Pulmonary artery endothelial cell (primary cell): ENCODE measurements at places on chromosomes 4 and X. TPM values are rescaled to one million over a fixed set of nuclear protein-coding genes. Genes with fewer than 3 reads are reported as not detected.

The TMEM35A gene
- total RNA-seq, result 3.1 and 9.1 TPM in 2 replicates

The NR3C2 gene
- 6.8 and 7.6 TPM in 2 replicates for total RNA-seq

The RCHY1 gene
- 45.2 and 54.1 TPM in 2 replicates for total RNA-seq

The DCLK2 gene
- 1.6 and 2.0 TPM in 2 replicates for total RNA-seq

GRCh38 chrX:12805333-12805732 lies 14.1 kb downstream of the PRPS2 start:
- DNase-seq, result no peak

DNA sequence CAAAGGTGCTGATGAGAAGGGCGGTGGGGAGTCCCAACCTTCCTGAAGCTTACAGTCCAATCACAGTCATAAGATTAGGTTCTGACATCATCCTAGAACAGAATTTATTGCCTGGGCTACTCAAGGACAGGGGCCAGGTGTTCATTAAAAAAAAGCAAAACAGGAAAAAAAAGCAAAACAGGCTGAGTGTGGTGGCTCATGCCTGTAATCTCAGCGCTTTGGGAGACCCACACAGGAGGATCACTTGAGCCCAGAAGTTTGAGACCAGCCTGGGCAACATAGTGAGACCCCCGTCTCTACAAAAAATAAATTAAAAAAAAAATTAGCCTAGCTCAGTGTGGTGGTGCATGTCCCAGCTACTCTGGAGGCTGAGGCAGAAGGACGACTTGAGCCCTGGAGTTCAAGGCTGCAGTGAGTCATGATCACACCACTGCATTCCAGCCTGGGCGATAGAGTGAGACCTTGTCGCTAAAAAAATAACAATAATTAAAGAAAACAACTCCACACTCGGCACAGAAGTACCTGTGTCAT lies 3.0 kb downstream of the RAB9A start:
- DNase-seq, result no peak

The TRIM61 gene
- not detected in 2 replicates for total RNA-seq

- DNase-seq, result no peak
Measured at GRCh38 chr4:73608689-73609594, 11.3 kb downstream of the RASSF6 start.

DNA sequence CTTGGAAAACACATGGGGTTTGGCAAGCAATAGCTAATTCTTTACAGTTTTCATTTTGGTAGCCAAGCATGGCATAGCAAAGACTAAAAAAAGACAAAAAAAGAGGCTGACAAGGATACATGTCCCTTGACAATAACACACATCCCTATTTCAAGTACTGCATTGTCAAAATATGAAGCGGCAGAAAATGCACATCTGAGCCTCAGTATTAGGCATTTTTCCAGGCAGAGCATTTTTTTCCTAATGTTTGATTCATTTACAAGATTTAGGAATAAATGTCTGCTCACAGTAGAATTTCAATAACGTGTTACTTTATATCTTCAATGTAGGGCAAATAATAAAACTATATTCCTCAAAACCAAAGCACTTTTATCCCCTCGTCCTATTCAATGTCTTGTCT lies 216.3 kb upstream of the PCDH18 start:
- DNase-seq, result no peak

- no peak for DNase-seq
Measured at GRCh38 chrX:111083081-111083480, 12.9 kb upstream of the PAK3 start.

GRCh38 chr4:2182994-2183393 lies 58.9 kb downstream of the HAUS3 start:
- no peak for DNase-seq

DNA sequence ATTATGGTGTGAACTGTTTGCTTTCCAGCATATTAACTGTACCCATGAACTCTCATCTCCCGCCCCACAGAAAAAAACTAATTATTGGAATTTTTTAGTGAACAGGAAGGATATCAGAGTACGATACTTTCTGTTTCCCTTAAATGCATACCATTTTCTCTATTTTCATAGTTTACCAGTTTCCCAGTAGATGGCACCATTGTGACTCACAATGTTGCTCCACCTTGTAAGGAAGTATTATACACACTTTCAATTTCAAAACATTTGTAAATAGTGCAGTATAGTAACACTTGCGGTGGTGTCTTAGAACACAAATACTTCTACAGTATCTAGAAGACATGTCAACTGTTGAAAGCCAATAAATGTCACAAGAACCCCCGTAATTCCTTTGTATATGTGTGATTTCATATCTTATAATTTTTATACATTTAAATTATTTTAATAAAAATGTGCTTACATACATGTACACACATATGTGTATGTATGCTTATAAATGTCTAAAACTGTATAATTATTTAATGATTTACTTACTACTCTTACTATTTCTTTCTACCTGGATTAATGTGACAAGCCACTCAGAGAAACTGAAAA lies 167.3 kb downstream of the SLIT2 start:
- peak; percentile 30 for DNase-seq

The ZDHHC9 gene
- 17.4 and 19.7 TPM in 2 replicates for total RNA-seq

The STATH gene
- total RNA-seq, result not detected in 2 replicates

DNA sequence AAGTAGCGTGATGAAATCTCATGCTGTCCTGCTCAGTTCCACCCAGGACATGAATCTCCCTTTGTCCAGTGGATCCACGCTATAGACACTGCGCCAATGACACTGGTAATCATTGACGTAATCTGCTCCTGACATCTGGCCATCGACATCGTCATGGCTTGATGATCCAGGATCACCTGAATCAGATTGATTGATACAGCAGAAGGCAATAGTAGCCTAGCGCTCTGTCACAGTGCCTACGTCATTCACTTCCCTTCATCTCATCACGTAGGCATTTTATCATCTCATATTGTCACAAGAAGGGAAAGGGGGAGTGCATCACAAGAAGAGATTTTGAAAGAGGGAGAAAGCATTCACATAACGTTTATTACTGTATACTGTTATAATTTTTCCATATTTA lies 68.8 kb downstream of the STK32B start:
- no peak for DNase-seq

DNA sequence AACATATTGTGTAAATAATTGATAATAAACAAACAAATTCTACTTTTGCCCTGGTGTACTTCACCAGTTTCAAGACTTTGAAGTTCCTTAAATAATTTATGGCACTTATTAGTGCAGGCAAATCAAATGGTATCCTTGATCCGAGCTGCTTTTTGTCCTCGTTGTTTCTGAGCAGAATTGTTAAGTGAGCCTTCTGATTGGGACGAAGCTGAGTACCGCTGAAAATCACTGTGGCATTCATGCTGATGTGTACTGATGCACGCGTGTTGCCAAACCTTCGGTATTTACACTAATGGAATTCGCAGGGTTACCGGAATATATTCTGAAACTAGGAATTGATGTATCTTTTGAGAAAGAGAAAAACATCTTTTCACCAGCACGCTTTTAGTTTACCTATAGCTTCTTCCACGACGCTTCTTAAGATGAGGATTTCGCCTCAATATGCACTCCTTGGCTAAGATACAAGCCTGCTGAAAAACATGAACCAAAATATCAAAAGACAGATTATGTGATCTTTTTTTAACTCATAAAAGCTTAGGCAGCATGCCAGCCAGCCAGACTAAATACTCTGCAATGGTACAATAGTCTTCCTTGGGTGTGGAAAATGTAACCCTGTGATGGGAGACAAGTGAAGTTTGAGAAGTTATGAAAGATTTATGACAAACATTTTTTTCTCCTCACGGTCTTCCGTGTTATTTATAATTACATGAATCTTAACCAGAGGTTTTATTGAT lies 48.9 kb upstream of the TENM3 start:
- DNase-seq, result no peak

GRCh38 chr4:25100710-25101109 lies 59.5 kb downstream of the SEPSECS start:
- DNase-seq, result no peak

The PHEX gene
- 0.56 and 1.1 TPM in 2 replicates for total RNA-seq

The FAM149A gene
- total RNA-seq, result 0.28 and 0.40 TPM in 2 replicates

GRCh38 chrX:109840585-109840984 lies 107.5 kb upstream of the ACSL4 start:
- no peak for DNase-seq

- no peak for DNase-seq
Measured at GRCh38 chrX:17861489-17862011, 452 bp upstream of the RAI2 start.

GRCh38 chr4:5473125-5473524 lies 235.2 kb downstream of the EVC2 start:
- no peak for DNase-seq

DNA sequence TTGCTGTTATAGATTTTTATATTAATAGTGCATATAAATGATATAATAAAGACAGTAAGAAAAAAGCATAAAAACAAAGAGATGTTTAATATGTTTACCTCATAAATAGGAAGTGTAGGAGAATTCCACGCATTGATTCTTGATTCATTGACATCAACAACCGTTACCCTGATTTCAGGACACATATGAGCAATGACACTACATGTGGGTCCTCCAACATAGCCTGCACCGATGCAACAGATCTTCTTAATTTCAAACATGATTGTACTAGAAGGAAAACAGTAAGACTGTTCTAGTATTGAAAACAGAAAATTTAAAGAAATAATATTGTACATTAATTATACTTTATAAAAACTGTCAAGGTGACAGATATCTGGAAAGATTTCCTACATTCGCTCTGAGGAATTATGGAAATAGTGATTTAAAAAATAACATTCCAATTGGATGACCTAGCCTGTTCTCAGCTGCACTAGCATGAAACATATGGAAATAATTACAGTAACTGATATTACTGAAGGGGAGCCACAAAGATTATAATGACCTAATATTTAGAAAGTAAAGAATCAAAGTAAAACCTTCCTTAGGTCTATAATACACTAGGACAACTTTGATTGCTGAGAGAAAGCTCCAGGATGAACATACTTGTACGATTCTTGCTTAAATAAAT lies 5.9 kb downstream of the UGDH start:
- no peak for DNase-seq

The AWAT2 gene
- total RNA-seq, result 0.07 and 0.18 TPM in 2 replicates

- DNase-seq, result no peak
Measured at GRCh38 chr4:186832906-186833305, 109.2 kb upstream of the FAT1 start.

DNA sequence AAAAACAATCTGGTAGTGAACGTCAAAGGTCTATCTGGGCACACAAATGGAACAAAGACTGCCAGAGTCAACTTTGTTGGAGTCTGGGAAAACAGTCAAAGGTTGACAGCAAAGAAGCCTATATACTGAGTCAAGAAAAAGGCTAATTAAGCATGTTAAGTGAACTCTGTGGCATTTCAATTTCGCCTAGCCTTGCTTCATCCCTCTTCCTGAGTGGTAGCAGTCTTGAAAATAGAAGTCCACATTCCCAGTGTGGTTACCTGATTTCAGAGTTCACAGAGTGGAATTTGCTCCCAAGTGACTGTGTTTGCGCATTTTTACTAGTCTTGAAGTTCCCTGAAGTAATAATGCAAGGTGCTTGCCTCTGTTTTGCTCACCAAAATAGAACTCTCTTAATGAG lies 760.0 kb downstream of the FSTL5 start:
- no peak for DNase-seq

DNA sequence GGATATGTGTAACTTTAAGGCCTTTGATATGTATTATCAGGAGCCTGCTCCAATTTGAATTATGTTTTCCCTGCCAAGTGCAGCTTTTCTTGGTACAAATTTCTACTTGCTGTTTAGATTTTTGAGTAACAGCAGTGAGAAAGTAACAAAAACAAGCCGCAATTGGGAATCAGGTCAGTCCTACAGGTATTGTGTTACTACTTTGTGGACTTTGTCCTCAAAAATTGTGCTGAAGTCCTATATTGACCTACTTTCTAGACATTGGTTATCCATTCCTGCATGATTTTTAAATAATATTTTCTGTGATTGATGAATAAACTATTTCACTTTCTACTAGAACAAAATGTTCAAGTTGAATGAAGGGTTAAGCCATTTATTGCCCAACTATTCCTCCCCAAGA lies 5.7 kb downstream of the CDKN2AIP start:
- no peak for DNase-seq

GRCh38 chr4:149831656-149832208 lies 16.1 kb upstream of the IQCM start:
- DNase-seq, result no peak

DNA sequence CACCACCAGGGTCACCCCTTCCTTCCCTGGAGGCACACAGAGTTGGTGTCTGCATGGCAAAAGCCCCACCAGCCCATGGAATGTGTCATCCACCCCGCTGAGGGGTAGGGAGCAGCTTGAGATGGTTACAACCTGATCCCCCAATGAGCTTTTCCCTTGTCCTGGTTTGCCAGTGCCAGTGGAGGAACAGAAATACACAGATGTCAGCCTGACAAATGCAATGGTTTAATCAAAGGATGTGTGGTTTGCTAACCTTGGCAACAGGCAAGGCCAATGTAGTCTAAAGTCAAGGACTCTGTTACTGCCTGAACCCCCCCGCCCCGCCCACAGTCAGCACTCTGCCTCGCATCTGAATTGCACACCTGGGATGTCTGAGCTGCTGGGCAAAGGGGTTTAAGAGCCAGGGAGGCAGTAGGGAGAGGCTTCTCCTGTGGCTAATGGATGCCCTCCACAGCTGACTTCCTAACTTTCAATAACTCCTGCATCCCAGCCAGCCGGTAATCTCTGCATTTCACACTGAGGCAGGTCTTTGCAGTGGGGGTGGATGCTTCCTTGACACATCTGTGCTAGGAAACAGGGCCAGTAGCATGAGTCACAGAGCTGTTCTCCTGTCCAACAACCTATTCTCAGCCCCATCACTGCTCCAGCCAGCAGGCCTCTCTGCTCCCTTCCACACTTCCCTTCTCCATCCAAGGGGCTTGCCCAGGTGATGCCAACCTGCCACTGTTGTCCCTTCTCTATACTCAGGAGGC lies 137.5 kb downstream of the AMMECR1 start:
- DNase-seq, result no peak

The CNGA1 gene
- total RNA-seq, result not detected in 2 replicates

GRCh38 chr4:154526151-154526550 lies 24.0 kb downstream of the PLRG1 start:
- no peak for DNase-seq

The SPACA5 gene
- total RNA-seq, result not detected in 2 replicates

DNA sequence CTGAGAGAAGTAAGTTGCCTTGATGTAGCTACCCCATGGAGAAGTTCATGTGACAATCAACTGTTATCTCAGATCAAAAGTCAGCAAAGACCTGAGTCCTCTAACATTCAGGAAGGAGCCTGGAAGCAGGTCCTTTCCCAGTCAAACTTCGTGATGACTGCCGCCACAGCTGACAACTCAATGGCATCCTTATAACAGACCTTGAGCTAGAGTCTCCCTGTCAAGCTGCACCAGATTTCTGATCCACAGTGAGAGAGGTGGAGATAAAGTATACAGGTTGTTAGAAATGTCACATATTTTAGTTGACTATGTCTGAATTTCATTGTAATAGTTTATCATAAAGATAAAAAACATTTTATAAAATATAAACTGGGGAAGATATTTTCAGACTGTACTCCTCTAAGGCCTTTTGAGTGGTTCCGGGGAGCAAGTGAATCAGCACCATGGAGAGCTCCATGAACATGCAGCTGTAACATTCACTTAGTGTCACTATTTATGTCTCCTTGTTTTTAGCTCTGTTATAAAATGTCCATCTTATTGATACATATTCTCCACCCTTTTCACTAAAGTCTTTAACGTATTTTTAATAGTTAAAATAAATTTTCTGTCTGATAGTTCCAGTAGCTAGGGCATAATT lies 1653.5 kb upstream of the AGA start:
- DNase-seq, result no peak

GRCh38 chr4:2292646-2293108 lies 30.8 kb upstream of the MXD4 start:
- no peak for DNase-seq

The SASH3 gene
- not detected in 2 replicates for total RNA-seq

- no peak for DNase-seq
Measured at GRCh38 chrX:9312922-9313867, 151.7 kb upstream of the TBL1X start.
